Melanocyte of skin (primary cell): ENCODE measurements at places on chromosomes 5 and 9. TPM values are rescaled to one million over a fixed set of nuclear protein-coding genes. Genes with fewer than 3 reads are reported as not detected.

SLC23A1 gene
- total RNA-seq: not detected in 2 replicates

EMB gene
- 3.1 and 5.1 TPM in 2 replicates for total RNA-seq

ACOT12 gene
- total RNA-seq: 1.1 TPM in 1 of 2 replicates, not detected in the other

CCNJL gene
- 4.5 and 6.2 TPM in 2 replicates for total RNA-seq

SV2C gene
- not detected in 2 replicates for total RNA-seq

SLC35D2 gene
- total RNA-seq: 34.8 and 45.4 TPM in 2 replicates

RASEF gene
- 20.0 and 23.1 TPM in 2 replicates for total RNA-seq

SYK gene
- 1.4 and 4.4 TPM in 2 replicates for total RNA-seq

PCDHAC2 gene
- total RNA-seq: not detected in 2 replicates

IFNA2 gene
- not detected in 2 replicates for total RNA-seq

TMED9 gene
- total RNA-seq: 58.8 and 68.3 TPM in 2 replicates

DYNC2I2 gene
- 78.5 and 102 TPM in 2 replicates for total RNA-seq

ZFP2 gene
- 0.15 and 0.33 TPM in 2 replicates for total RNA-seq

PDLIM4 gene
- total RNA-seq: 59.9 and 108 TPM in 2 replicates

TMEM232 gene
- total RNA-seq: 1.7 and 2.5 TPM in 2 replicates

IL13 gene
- total RNA-seq: not detected in 2 replicates

SLC6A18 gene
- not detected in 2 replicates for total RNA-seq

CAAP1 gene
- total RNA-seq: 12.7 and 18.2 TPM in 2 replicates

FPGS gene
- total RNA-seq: 54.4 and 60.0 TPM in 2 replicates

FSD1L gene
- 9.6 and 13.1 TPM in 2 replicates for total RNA-seq

FAM200C gene
- total RNA-seq: 6.2 and 7.0 TPM in 2 replicates

CDK7 gene
- 46.6 and 47.8 TPM in 2 replicates for total RNA-seq

GABRA6 gene
- not detected in 2 replicates for total RNA-seq

LCN2 gene
- total RNA-seq: not detected in 2 replicates

SPINK4 gene
- total RNA-seq: not detected in 2 replicates

CDC14B gene
- total RNA-seq: 10.3 and 22.2 TPM in 2 replicates

SPINK6 gene
- total RNA-seq: not detected in 2 replicates

PRUNE2 gene
- 152 and 193 TPM in 2 replicates for total RNA-seq

ROPN1L gene
- 0.34 and 0.36 TPM in 2 replicates for total RNA-seq

PKN3 gene
- 8.0 and 11.7 TPM in 2 replicates for total RNA-seq

PCDHA9 gene
- total RNA-seq: under 0.01 TPM in 1 of 2 replicates, not detected in the other

N4BP3 gene
- 1.5 and 3.1 TPM in 2 replicates for total RNA-seq

WNT8A gene
- total RNA-seq: not detected in 2 replicates

PTPRD gene
- total RNA-seq: under 0.01 TPM in 1 of 2 replicates, not detected in the other

GPR151 gene
- not detected in 2 replicates for total RNA-seq

TEK gene
- total RNA-seq: under 0.01 TPM in 2 replicates

CARTPT gene
- total RNA-seq: not detected in 2 replicates

FAM169A gene
- total RNA-seq: 2.1 and 2.2 TPM in 2 replicates

RAB14 gene
- 36.0 and 40.1 TPM in 2 replicates for total RNA-seq

ANKRD33B gene
- total RNA-seq: under 0.01 TPM in 1 of 2 replicates, not detected in the other
